ENCODE measurements at places on chromosomes 11 and 22. TPM values are rescaled to one million over a fixed set of nuclear protein-coding genes. Genes with fewer than 3 reads are reported as not detected.
A peak's percentile ranks its signal among the peaks of the same experiment; 100 is the strongest.

DNA sequence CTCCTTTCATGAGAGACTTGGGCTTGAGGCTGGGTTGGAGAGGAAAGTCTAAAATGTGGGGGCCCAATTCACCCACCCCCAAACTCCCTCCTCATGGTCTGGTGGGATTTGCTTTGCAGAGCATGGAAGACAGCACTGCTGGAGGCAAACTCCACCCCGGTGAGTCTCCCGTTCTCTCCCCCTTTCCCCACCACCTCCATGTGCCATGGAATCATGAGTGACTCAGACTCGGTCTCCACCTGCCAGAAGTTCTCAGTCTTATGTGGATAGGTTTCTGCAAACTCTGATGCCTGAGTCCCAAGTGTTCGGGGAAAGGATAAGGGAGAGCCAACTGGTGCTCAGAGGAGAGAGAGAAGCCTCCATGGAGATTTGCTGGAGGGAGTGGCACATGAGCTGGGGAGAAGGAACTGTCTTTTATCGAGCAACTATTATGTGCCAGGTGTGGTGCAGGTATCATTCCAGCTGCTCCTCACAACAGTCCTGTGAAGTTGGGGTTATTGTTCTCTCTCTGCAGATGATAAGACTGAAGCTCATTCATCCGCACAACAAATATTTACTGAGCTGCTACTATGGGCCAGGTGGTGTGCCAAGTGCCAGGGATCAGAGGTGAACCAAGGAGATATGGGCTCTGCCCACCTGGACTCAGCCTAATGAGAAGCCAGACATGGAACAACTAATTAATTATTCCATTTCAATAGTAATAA is 6.6 kb downstream of the PLEKHB1 start:
- H3K27me3 ChIP-seq, result no peaks in the 10 kb centered on the region
- H3K27ac ChIP-seq, result no peak overlapping the region

DNA sequence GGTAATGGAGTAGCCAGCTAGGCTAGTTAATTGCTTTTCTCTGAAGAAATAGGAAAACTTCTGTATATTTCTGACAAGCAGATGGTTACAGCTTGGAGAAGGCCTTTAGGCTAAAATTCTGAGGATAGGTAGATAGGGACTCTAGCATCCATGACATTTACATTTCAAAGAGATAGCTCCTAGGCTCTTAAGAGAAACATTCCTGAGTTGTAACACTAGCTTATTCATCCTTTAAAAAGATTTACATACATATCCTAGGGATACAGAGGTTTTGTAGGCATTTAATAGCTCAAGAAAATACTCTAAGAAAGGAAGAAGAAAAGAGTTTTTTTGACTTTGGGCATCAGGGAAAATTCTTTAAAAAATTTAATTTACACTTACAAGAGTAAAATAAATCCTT is 130.9 kb upstream of the CCDC179 start:
- DNase-seq, result no peak
- no peaks in the 10 kb centered on the region for H3K27me3 ChIP-seq
- H3K27ac ChIP-seq, result no peak overlapping the region
- no peak overlapping the region for H3K4me3 ChIP-seq
- H3K4me1 ChIP-seq, result no peaks in the 10 kb centered on the region

DNA sequence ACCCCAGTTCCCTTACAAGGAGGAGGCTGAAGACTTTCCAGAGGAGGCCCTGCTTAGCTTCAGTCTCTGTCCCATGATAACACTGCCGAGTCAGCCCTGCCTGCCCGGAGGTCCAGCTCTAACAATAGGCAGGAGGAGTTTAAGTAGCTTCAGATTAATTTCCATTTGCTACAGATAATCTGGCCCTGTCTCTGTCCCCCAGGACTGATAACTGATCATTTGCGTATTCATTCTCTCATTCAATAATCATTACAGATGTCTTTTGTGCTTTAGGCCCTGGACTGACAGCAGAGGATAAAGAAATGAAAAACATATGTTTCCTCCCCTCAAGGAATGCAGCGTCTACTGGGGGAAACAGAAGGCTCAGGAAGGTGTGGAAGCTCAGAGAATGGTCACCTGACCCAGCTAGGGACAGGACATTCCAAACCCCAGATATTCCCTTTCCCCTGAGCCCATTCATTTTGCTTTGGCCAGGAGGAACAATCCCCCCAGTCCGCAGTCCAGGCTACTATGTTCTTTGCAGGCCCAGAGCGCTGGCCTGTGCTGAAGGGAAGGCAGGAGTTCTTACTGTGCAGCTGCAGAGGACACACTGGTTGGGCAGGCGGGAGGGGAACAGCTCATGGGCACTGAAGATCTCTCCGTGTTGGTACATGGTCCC is 20.8 kb downstream of the CHRDL2 start:
- peaks cover 2% of the 10 kb centered on the region for H3K4me1 ChIP-seq
- H3K4me3 ChIP-seq, result no peak overlapping the region
- H3K27ac ChIP-seq, result no peak overlapping the region
- H3K36me3 ChIP-seq, result no peaks in the 10 kb centered on the region
- no peaks in the 10 kb centered on the region for H3K27me3 ChIP-seq
- DNase-seq, result no peak

- H3K36me3 ChIP-seq, result no peaks in the 10 kb centered on the region
- no peak overlapping the region for H3K27ac ChIP-seq
- no peak overlapping the region for H3K4me3 ChIP-seq
- DNase-seq, result no peak
- H3K27me3 ChIP-seq, result no peaks in the 10 kb centered on the region
- no peaks in the 10 kb centered on the region for H3K4me1 ChIP-seq
Measured at GRCh38 chr11:20762980-20763379, 93.6 kb downstream of the NELL1 start.

DNA sequence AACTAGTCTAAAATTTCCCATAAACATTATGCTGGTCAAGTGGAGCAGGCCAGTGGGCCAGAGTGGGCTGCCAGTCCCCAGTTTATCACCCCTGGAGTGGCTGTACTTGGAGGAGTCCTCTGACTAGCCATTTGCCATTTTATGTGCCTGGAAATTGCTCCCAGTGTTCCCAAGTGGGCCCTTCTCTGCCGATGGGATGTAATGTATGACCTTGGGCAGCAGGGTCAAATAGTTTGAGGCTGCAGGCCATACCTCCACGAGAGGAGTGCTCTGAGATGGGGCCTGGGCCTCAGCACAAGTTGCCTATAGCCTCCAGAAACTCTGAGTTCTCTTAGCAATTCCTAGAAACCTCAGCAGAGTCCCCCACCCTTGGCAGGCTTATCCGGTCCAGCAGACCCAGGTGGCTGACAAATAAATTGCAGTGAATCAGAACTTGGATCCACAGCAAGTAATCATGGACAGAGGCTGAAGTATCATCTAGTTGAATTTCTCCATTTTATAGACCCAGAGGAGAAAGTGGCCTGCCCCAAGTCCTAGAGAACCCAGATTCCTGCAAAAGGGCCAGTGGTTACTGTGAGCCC is 17.8 kb upstream of the PATZ1 start:
- no peak overlapping the region for H3K4me3 ChIP-seq
- peaks cover 5% of the 10 kb centered on the region for H3K4me1 ChIP-seq
- H3K36me3 ChIP-seq, result no peaks in the 10 kb centered on the region
- H3K27ac ChIP-seq, result no peak overlapping the region

DNA sequence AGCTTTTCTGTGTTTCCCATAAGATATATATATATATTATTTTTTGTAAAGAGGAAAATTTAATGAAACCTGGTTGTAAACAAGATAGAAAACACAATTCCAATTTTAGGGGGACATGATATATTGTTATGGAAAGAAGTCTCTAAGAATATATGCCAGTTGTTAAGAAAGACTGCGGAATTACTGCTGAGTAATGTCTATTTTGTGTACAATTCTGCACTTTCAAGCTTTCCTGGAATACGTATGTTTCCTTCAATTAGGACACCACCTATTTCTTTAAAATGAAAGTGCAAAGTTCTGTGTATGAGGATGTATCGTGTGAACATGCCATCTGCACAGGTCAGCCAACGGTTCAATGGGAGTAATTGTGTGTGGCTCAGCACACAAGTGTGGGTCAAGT is 760.2 kb downstream of the BRD1 start:
- H3K27me3 ChIP-seq, result peaks cover 13% of the 10 kb centered on the region
- DNase-seq, result no peak
- H3K4me3 ChIP-seq, result no peak overlapping the region

DNA sequence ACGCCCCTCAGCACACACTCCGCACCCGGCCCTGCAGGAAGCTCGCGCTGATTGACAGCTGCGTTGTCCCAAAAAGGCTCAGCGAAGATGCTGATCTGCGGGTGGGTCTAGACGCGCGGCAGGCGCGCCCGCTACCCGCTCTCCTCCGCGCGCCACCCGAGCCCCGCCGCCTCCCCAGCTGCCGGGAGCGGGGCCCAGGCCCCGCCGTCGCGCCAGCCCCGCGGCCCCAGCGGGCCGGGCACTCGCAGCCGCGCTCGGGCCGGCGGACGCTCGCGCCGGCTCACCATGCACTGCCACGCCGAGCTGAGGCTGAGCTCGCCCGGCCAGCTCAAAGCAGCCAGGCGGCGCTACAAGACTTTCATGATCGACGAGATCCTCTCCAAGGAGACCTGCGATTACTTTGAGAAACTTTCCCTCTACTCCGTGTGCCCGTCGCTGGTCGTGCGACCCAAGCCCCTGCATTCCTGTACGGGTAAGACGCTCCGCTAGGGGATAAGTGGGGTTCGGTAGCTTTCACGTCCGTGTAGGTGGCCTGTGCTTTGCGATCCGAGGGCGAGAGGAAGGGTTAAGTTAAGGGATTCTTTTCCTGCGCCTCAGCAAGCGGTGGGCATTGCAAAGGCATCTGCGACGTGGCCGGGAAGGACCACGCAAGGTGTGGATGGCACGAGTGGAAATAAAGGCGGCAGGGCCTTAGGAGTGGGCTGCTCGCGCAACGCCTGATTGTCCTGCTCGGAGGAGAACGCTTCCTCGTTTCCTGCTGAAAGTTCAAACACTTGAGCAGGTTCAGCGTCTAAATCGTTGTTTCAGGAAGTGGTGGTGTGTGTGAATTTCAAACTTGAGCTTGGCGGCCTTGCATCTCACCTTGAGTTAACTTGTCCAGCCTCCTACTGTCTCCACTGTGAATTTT is at the start of gene BARX2:
TSS of gene BARX2 (plus strand) at position 98 of the 907 bp plus-strand sequence. CDS start at position 286, 188 bp downstream.
- H3K4me1 ChIP-seq, result peaks cover 20% of the 10 kb centered on the region
- H3K27ac ChIP-seq, result no peak within 1 kb of the TSS
- peak; percentile 21 for DNase-seq
- peak within 1 kb of the TSS; percentile 57 for H3K4me3 ChIP-seq
- no peaks in the 10 kb centered on the region for H3K36me3 ChIP-seq

GRCh38 chr11:30254307-30255298 is 23.8 kb downstream of the FSHB start:
- no peak for DNase-seq
- peaks cover 8% of the 10 kb centered on the region for H3K4me1 ChIP-seq
- no peak overlapping the region for H3K27ac ChIP-seq
- no peak overlapping the region for H3K4me3 ChIP-seq
- H3K36me3 ChIP-seq, result no peaks in the 10 kb centered on the region
- no peaks in the 10 kb centered on the region for H3K27me3 ChIP-seq

Gene IZUMO1R
- not detected for total RNA-seq

Gene KCNA4
- total RNA-seq, result not detected

Gene NLRP14
- 0.08 TPM for total RNA-seq

Gene INS
- not detected for total RNA-seq
